ENCODE measurements at places on chromosomes 16 and 17. TPM values are rescaled to one million over a fixed set of nuclear protein-coding genes. Genes with fewer than 3 reads are reported as not detected.
A peak's percentile ranks its signal among the peaks of the same experiment; 100 is the strongest.

The HASPIN gene
- total RNA-seq: 0.12 TPM

The FKBP10 gene
- 35.3 TPM for total RNA-seq

The CD300H gene
- total RNA-seq: not detected

The RTN4RL1 gene
- 3.6 TPM for total RNA-seq

The ACSM2A gene
- not detected for total RNA-seq

The CHP2 gene
- not detected for total RNA-seq

The MYH1 gene
- not detected for total RNA-seq

DNA sequence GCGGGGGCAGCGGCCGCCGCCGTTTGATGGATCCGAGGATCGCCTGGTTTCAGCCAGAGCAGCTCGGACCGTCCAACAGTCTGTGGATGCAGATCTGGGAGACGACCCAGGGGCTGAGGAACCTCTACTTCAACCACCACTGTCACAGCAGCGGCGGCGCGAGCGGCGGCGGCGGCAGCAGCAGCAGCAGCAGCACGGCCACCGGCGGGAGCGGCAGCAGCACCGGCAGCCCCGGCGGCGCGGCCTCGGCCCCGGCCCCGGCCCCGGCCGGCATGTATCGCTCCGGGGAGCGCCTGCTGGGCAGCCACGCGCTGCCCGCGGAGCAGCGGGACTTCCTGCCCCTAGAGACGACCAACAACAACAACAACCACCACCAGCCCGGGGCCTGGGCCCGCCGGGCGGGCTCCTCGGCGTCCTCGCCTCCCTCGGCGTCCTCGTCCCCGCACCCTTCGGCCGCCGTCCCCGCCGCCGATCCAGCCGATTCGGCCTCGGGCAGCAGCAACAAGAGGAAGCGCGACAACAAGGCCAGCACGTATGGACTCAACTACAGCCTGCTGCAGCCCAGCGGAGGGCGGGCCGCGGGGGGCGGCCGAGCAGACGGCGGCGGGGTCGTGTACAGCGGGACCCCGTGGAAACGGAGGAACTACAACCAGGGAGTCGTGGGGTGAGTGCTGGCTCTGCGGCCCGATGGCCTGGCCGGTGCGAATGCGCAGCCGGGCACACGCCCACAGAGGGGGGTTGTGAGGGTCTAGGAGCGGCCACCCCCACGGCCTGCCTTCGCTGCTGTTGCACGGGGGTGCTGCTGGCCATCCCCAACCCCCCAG lies 702 bp downstream of the TENT4B start:
- no peaks in the 10 kb centered on the region for H3K27me3 ChIP-seq
- no peak for DNase-seq
- peaks cover 7% of the 10 kb centered on the region for H3K4me1 ChIP-seq
- peak overlapping the region; percentile 82 for H3K4me3 ChIP-seq
- H3K27ac ChIP-seq: peak overlapping the region; percentile 77

DNA sequence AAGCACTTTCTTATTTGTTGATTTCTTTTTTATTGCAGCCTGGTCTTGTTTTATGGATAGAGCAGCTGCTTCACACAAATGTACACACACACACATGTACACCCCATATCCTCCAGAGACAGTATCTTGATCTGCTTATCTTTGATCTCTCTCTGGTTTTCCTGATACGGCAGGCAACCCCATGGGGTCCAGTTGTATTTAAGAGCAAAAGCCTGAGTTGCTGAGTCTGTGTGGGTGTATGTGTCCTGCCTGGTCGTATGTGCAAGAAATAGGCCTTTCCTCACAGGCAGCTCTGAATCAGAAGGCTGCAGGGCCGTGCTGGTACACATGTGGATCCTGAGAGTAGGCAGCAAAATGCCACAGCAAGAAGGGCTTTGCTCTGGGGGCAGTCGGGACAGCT lies 14.6 kb upstream of the LGALS9 start:
- no peaks in the 10 kb centered on the region for H3K4me1 ChIP-seq
- peaks cover 88% of the 10 kb centered on the region for H3K36me3 ChIP-seq
- no peaks in the 10 kb centered on the region for H3K27me3 ChIP-seq
- H3K4me3 ChIP-seq: no peak overlapping the region

GRCh38 chr17:64074704-64075426 lies 54.4 kb upstream of the ICAM2 start:
- peak overlapping the region; percentile 10 for H3K4me3 ChIP-seq
- H3K36me3 ChIP-seq: peaks cover 51% of the 10 kb centered on the region
- peak overlapping the region; percentile 35 for H3K27ac ChIP-seq
- no peaks in the 10 kb centered on the region for H3K27me3 ChIP-seq

DNA sequence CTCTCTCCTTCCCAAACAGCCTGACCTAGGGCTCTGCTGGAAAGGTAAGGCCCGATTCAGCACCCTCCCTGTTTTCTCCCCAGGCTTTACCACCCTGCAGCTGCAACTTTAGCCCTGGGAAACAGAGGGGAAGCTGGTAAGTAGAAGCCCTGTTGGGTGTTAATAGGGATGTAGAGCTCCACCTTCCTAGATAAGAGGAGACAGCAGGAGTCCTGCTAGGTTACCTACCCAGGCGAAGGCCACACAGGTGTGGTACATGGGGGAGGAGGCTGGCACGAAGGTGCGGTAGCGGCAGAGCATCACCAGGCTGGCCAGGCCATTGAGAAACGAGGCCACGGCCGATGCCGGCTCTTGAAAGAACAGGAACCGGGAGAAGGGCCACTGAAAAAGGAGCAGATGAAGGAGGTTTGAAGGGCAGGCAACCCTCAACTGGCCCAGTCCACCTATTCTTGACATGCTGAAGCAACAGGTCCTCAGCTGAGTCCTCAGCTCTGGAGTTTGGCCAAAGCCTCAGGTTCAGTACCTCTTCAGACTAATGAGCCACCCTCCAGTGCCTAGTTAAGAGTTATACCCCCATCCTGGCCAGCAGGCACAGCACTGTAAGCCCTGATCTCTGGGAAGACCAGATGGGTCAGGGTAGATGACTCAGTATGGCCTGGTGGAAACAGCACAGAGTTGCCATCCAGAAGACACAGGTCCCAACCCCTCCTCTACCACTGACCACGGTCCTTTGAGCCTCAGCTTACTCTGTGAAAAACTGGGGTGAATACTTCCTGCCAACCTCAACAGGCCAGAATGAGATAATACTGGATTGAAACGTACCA lies 3.3 kb downstream of the PGAP3 start:
- no peak overlapping the region for H3K27ac ChIP-seq
- no peak overlapping the region for H3K4me3 ChIP-seq
- no peaks in the 10 kb centered on the region for H3K27me3 ChIP-seq
- H3K36me3 ChIP-seq: no peaks in the 10 kb centered on the region
- no peaks in the 10 kb centered on the region for H3K4me1 ChIP-seq

- peak; percentile 70 for DNase-seq
- no peak overlapping the region for H3K27ac ChIP-seq
- H3K4me1 ChIP-seq: peaks cover 9% of the 10 kb centered on the region
- H3K27me3 ChIP-seq: no peaks in the 10 kb centered on the region
- no peak overlapping the region for H3K4me3 ChIP-seq
Observed at GRCh38 chr16:85428899-85429775, 184.0 kb upstream of the GSE1 start.

DNA sequence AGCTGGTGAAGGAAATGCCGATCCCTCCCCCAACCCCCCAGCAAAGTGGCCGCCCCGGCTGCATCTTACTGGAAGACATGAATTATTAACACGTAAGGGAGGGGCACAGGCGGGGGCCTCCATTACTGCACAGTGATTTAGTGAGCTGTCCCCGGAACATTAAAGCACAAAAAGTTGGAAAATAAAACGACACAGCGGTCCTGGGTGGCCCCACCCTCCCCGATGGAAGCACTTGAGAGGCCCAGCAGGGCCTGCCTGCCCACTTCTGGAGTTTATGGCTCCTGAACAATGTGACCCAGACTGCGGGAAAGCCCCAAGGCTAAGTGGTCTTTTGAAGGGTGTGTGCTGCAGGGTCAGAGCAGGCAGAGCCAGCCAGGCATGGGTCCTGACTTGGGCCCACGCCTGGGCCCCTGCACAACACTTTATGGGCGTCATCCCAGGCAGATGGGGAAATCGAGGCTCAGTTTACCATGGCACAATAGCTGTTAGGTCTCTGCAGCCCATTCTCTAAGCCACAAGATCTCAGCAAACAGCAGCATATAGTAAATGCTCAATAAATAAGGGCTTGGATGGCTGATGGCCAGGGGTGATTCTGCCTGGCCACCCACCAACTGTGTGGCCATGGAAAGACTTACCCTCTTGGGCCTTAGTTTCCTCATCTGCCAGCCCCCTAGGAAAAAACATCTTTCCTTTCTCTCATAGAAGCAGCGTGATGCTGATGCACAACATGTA lies 22.8 kb downstream of the CCDC102A start:
- DNase-seq: no peak
- no peaks in the 10 kb centered on the region for H3K4me1 ChIP-seq
- H3K27me3 ChIP-seq: no peaks in the 10 kb centered on the region
- H3K27ac ChIP-seq: no peak overlapping the region

- H3K4me3 ChIP-seq: no peak overlapping the region
- no peaks in the 10 kb centered on the region for H3K27me3 ChIP-seq
- H3K27ac ChIP-seq: no peak overlapping the region
- no peaks in the 10 kb centered on the region for H3K4me1 ChIP-seq
- no peak for DNase-seq
- no peaks in the 10 kb centered on the region for H3K36me3 ChIP-seq
Observed at GRCh38 chr16:68599586-68599985, 45.5 kb upstream of the CDH3 start.

DNA sequence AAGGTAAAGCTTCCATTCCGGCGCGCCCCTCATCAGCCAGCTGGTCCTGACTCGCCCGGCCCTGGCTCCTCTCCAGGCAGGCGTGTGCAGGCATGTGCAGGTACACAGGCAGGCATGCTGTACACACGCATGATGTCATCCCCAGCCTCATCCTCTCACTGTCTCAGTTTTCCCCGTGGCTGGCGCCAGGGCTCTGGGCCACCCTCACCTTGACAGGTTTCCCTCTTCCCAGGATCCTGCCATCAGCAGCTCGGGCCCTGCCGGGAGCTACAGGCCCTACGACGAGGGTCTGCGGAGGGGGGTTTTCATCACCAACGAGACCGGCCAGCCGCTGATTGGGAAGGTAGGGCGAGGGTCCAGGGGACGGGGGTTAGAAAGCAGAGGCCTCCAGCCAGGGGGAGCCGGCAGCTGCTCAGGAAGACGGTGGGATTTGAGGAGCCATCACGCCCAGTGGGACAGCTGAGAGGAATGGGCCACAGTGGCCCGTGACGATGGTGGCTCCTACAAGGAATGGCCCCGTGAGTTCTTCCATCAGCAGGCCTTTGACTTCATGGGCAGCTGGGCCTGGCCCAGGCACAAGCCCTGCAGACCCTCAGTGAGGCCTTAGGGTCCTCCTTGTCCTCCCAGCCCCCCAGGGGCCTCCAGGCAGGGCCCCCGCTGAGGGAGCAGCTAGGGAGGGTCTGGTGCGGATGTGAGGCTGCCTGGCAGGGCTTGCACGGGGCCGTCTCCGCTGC lies 8.5 kb downstream of the GAA start:
- H3K36me3 ChIP-seq: no peaks in the 10 kb centered on the region
- H3K27me3 ChIP-seq: no peaks in the 10 kb centered on the region
- no peak for DNase-seq
- no peaks in the 10 kb centered on the region for H3K4me1 ChIP-seq
- no peak overlapping the region for H3K4me3 ChIP-seq

- no peak for DNase-seq
- H3K4me1 ChIP-seq: no peaks in the 10 kb centered on the region
- no peaks in the 10 kb centered on the region for H3K36me3 ChIP-seq
- peak overlapping the region; percentile 25 for H3K27ac ChIP-seq
- no peak overlapping the region for H3K4me3 ChIP-seq
Observed at GRCh38 chr17:64443086-64443760, 5.7 kb upstream of the MILR1 start.
